ENCODE measurements at places on chromosomes 4 and X.

DNA sequence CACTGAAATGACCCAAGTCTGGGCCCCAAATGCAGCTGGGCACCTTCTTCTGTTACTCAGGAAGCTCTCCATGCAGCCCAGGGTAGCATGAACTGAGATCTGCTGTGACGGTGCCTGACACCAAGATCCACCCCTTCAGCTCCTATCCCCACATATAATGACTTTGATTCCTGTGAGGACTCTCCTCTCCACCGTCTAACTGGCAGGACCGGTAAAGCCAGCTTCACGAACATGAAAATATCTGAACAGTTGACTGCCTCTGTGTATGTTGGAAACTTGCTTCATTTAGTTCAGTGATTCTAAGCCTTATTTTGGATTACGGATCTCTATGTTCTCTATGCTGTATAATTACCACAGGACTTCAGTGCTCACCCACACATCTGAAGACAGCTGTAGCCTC, 115.5 kb upstream of the TMEM150C start:
- DNase-seq: no peak

DNA sequence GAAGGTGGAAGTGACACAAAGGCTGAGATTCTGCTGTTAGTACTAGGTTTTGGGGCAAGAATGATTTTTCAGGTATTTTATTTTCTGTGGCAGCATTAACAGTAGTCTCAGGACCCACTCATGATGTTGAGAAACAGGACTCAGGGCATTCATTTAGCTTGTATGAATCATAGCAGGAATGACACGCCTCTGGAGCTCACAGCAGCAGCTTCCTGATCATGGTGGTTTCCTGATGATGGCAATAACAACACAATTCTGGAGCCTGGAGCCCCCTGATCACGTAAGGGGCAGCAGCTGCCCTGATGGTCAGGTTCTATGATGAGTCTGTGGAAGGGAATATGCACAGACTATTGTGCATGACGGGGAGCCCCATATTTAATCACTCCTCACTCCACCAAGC, 47.0 kb downstream of the TASL start:
- DNase-seq: no peak

DNA sequence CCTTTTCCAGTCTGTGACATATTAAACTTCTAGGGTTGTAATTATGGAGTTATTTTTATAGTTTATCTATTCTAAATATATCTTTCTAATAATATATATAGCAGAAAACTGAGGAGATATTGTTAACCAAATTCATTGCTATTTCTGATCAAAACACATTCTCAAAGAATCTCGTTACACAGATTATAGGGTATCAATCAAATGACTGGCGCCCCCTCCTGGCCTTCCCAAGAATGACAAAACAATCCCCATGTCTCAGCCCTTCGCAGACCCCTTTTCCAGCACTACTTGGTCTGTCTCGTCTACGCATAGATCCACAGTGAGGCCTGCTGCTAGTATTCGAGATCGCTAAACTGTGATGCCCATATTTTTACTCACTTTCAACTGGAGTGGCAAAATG, 209.3 kb downstream of the GPC3 start:
- DNase-seq: no peak

DNA sequence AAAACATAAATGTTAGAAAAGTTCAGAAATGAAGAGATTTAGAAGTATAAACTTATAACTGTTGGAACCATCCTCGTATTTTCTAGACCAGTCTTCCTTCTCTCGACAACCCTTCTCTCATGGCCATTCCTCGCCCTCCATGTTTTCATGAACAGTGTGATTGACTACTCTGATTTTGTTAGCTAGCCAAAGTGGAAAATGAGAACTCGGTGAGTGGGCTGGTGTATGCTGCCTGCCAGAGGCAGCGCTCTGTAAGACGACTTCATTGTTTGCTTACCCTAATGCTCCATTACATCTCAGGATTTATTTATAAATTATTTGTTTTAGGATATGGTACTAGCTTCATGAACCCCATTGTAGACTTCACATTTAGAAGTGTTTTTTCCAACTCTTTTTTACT, 153.0 kb downstream of the CBR4 start:
- no peak for DNase-seq

DNA sequence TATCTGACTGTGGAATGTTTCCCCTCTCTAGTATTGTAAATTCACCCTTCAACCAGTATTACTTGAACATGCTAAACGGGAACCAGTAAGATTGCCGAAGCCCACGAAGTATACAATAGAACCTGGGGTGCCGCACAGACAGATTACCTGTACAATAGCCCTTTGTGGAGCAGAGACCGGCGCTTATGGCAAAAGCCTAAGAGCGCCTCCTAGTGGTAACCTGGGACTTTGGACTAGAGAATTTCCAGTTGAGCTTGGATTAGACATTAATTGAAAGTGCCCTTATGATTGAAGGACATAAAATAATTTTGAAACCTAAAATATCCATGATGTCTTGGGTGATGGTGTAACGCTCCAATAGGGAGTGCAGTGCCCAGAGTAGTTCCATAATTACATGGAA, 14.1 kb downstream of the ZNF157 start:
- peak; percentile 79 for DNase-seq

DNA sequence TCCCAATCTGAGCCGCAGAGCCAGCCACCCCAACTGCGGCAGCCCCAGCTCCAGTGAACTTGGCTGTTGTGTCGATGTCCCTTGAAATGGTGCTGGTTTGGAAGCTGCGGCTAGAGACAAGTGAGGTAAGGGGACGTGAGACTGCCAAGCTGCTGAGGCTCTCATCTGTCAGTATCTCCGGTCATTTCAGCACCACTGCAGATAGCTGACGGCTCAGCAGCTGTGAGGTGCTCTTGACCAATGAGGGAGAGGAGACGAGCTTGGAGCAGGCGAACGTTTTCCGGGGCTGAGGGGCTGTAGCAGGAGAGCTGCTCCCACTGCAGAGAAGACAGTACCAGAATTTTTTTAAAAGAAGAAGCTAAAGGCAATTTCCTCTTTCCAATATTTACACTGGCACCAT, 175.5 kb upstream of the CASK start:
- no peak for DNase-seq

DNA sequence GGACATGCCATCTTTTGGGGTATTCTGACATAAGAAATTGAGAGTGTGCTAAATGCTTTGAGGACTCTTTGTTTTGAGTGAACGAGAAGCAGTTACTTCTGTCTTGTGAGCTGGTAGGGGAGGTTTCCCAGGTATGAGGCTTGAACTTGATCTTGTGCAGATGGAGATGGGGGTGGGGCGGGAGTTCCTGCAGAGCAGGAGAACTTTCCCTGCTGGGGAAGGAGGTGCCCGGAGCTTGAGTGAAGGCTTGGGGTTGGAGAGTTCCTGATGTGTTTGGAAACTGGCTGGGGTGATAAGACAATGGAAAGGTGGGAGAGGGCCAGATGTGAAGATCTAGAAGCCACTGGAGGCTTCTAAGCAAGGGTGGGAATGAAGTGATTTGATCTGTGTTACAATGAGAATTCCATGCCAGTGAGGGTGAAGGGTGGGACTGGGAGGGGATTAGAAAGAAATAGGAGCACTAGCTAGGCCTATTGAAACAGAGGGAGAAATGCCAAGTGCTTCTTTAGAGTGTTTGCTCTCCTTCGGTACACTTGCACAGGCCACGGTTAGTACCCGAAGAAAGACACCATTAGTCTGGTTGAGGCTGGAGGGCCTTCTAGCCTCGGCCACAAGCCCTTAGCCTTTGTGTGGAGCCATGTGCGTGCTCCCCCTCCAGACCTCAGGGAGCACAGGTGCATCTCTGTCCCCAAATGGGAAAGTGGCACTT, 103.5 kb upstream of the STOX2 start:
- DNase-seq: no peak

DNA sequence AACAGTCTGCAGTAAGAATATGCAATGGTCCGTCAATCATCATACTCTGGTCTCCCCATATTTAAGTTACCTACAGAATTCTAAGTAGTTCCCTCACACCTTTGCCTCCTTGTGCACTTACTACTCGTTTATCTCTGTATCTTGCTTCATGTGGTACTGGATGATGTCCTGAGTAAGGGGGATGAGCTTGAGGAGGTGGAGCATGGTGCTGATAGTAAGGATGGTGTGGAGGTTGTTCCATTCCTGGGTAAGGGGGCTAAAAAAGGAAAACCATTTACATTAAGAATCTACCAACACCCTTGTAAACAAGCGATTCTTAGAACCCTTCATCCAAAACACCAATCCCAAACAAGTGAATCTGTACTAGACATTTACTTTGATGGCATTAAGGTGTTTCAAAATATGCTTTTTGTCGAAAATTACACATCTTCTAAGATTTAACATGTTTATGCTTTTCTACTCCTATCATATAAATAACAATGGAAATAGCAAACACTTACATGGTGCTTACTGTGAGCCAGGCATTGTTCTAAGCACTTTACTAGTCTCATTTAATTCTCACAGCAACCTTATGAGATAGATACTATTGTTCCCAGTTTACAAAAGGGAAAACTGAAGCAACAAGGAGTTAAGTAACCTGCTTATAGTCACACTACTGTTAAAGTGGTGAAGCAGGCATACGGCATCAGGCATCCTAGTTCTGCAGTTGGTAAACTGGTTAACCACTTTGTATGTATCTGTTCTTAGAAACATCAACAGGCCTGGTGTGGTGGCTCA, 33.5 kb downstream of the YTHDC1 start:
- DNase-seq: no peak

GRCh38 chr4:51942833-51943215, 77.3 kb downstream of the LRRC66 start:
- DNase-seq: no peak

DNA sequence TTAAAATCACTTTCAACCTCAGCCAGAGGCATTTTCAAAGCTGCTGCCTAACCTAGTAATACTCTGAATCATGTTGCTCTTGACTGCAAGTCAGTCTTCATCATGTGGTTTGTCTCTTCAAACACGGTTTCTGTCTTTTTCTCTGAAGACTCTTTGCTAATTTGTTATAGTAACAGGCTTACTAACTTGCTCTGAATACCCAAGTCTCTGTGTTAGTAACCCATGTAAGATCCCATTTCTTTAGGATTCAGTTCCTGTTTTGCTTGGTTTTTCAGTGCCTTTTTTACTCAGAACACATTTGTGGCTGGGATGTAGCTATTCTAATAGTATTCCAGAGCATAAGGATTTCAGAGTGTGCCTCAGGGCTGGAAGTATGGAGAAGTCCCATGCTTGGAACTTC, 1450.6 kb upstream of the IGFBP7 start:
- DNase-seq: no peak
